Stimulated activated CD4-positive, alpha-beta T cell treated with anti-CD3 and anti-CD28 coated beads, TNF-alpha, amount 100 ng/mL, for 4 hours (primary cell): ENCODE measurements at places on chromosomes 13 and 19.

DNA sequence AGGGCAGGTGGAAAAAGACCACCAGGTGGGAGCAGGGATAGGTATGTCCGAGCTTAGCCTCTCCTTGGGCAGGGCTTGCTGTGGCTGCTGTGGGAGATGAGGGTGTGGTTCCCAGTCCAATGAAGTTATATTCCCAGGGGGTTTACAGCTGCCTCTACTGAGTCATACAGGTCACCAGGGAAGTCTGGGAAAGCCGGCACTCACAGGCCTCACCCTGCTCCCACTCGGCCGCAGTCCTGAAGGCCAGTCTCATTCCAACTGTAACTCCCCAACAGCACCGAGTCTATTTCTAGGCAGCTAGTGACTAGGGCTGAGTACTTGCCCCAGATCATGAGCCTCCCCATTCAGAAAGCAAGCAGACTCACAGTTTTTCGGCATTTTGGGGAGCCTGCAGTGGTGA, 77.1 kb downstream of the FNDC3A start:
- no peak for DNase-seq

GRCh38 chr19:963486-963951, 20.6 kb upstream of the WDR18 start:
- DNase-seq, result no peak

- DNase-seq, result no peak
These were observed 36.8 kb downstream of the VSTM2B start for GRCh38 chr19:29562299-29563297.

- no peak for DNase-seq
These were observed 56.1 kb downstream of the ALOX5AP start for GRCh38 chr13:30791354-30792001.

GRCh38 chr19:1651568-1652291, 685 bp downstream of the TCF3 start:
- DNase-seq, result peak; percentile 27

GRCh38 chr13:27971236-27971645, 2.1 kb upstream of the CDX2 start:
- DNase-seq, result no peak

- no peak for DNase-seq
These were observed 227.9 kb upstream of the ARGLU1 start for GRCh38 chr13:106795847-106796246.

- DNase-seq, result no peak
These were observed 181.3 kb downstream of the KDM4B start for GRCh38 chr19:5149932-5150901.

- DNase-seq, result no peak
These were observed 63.8 kb upstream of the RXFP2 start for GRCh38 chr13:31675440-31675953.

GRCh38 chr13:101454767-101455166, 2.3 kb downstream of the ITGBL1 start:
- DNase-seq, result no peak
